ENCODE measurements at places on chromosomes 5 and 9.

DNA sequence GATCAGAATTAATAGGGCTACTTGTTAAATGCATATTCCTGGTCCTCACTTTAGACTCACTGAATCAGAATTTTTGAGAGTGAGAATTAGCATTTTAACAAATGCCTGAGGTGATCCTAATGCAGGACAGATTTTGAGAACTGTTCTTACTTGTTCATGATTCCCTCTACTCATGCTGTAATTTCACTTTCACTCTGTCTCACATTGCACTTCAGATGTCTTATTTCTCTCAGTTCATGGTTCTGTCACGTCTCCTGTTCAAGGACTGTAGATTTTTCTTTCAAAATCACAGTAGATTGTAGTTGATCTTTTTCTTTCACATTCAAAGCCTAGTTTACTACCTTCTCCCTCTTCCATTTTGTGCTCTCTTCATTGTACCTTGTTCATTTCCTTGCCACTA, 54.3 kb downstream of the ADGRV1 start:
- DNase-seq, result no peak

GRCh38 chr5:159990506-159990905, 18.4 kb upstream of the TTC1 start:
- no peak for DNase-seq

- DNase-seq, result no peak
Observed at GRCh38 chr5:54748527-54748926, 231.0 kb downstream of the SNX18 start.

DNA sequence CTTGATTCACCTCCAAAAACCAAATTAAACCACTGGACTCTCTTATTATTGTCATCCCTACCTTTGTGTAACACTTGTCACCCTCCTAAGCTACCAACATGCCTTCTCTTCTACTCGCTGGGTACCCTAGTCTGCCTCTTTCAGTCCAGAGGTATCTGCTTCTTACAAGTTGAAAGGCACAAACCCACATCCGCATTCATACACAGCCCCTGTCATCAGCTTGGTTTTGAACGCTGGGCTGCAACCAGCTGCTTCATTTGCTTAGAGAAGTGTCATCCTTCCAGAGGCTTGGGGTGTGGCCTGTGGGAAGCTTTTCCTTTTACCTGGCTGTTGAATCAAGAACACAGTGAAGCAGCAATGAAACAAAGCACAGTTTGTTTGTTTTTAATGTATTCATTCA, 138.8 kb upstream of the WWC1 start:
- no peak for DNase-seq

DNA sequence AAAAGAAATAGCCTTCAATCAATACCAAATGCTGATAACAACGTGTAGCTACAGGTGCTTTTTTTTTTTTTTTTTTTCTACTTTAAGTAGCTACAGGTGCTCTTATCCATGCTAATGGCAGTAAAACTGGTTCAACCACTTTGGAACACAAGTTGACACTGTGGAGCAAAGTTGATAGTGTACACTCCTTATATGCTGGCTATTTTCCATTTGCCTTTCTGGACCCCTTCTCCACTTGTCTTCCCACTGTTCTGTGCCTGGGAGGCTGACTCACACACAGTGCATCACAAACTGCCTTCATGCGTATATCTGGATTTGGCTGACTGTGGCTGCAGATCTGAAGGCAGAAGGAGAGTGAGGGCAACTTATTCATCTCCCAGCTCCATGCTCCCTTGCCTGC, 247.9 kb downstream of the MSX2 start:
- no peak for DNase-seq

DNA sequence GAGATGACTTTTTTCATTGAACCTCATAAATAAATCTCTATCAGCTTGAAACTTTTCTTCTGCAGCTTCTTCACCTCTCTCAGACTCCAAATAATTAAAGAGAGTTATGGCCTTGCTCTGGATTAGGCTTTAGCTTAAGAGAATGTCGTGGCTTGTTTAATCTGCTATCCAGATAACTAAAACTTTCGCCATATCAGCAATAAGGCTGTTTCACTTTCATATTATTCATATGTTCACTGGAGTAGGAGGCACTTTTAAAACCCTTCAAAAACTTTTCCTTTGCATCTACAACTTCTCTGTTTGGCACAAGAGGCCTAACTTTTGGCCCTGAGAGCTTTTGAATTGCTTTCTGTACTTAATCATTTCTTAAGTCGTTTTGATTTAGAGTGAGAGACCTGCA, 386.9 kb upstream of the FAM174A start:
- DNase-seq, result no peak

DNA sequence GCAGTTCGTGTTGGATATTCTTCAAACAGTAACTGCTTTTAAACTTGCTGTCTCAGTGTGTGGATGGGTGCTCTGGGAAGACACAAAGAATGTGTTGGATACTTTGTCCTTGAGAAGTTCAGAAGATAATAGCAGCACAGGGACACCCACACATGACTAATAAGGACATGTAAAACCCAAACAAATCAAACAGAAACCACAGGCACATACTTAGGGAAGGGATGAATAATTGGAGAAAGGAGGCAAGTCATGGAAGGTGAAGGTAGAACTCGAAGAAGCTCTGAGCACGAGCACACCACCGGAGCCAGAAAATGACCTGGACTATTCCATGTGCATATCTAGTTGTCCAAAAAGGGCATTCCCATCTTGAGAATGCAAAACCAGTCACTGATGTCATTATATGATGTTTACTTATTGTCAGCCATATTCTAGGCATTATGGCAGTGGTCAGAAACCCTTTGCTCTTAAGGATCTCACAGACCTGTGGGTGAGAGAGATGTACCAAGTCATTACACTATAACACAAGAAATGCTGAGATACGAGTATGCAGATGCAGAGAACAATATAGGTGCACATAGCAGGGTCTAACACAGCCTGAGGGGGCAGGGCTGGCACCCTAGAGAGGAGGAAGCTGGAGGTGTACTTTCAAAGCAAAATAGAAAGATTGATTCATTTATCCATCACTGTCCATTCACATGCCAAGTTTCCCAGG, 152.9 kb downstream of the PIK3R1 start:
- DNase-seq, result no peak

GRCh38 chr9:105295201-105295550, 50.7 kb downstream of the SLC44A1 start:
- no peak for DNase-seq

DNA sequence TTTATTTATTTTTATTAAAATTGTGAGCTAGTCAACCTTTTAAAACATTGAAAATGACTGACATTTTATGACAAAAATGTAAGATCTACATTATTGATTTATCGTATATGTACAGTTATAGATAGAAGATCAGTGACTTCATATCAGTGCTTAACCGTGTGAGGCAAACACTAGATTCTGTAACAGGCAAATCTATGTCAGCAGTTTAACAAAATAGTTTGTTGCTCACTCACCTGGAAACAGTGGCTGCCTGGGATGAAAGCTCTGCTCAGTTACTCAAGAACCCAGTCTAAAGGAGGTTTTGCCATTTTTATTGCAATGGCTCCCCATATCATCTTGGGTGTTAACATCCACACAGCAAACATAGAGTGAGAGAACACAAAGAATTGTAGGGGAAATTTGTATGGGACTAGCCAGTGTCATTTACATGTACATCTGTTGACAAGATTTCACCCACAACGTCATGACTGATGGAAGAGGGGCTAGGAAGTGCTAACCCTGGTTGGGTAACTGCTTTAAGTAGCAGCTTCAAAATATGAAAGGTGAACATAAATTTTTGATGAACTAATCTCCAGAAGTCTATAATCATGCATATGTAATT, 49.0 kb downstream of the SGCD start:
- no peak for DNase-seq

GRCh38 chr5:146562461-146562860, 46.5 kb upstream of the GPR151 start:
- DNase-seq, result no peak

- DNase-seq, result no peak
Observed at GRCh38 chr9:108865037-108865436, 3.0 kb downstream of the ACTL7A start.

- DNase-seq, result no peak
Observed at GRCh38 chr5:147822686-147823491, 8.6 kb downstream of the SPINK1 start.

DNA sequence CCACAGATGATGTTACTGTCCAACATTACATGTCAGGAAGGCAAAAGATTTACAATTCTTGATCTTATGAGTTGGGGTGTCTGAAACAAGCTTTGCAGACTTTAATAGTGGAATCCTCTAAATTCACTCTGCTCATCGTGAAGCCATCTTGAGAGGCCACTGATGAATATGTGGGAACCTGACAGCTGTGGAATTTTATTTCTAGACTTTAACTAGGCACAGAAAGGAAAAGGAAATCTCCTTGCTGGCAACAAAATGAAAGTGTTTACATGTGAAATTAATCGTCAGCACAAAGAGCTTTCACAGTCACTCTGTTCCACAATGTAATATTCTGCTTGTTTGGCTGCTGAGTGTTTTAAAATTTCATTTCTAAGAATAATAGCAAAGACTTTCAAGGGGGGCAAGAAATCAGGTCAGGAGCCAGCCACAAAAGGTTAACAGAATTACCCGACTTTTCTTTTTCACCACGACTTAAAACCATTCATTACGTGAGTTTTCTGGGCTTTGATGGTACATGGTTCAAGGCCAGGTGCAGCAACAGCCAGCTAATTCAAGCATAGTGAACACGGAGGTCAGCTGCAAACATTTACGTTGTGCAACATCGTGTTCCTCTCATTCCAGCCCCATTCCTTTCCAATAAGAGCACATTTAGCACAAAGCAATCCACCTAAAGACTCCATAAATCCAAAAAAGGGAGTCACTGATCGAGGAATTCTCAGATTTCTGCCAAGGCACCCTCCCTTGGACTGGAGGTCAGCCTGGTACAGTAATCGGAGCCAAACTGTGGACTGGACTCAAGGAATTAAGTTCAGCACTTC, 14.6 kb downstream of the NREP start:
- no peak for DNase-seq

- no peak for DNase-seq
Observed at GRCh38 chr5:107943923-107944322, 273.2 kb upstream of the EFNA5 start.

- DNase-seq, result no peak
Observed at GRCh38 chr5:89204756-89205155, 321.8 kb upstream of the MEF2C start.

GRCh38 chr9:899440-900184, 58.1 kb downstream of the DMRT1 start:
- no peak for DNase-seq

DNA sequence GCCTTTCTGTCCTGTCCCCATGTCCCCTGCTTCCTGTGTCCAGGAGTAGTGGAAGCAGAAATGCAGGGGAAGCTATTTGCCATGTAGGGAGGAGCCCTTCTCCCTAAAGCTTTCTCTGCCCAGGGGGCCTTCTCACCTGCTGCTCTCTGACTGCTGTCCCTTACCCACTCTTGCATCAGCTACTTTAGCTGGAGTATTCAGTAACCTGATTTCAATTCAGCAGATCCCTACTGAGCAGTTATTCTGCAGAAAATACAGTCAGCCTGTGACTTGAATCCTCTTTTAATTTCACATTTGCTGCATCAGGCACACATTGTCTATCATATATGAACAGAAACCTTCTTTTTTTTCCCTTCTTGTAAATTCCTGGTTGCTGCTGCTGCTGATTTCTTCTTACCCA, 90.4 kb downstream of the MVB12B start:
- DNase-seq, result no peak

- DNase-seq, result no peak
Observed at GRCh38 chr5:44565902-44566301, 176.7 kb upstream of the FGF10 start.

GRCh38 chr5:56692359-56693219, 122.8 kb upstream of the MAP3K1 start:
- DNase-seq, result no peak

DNA sequence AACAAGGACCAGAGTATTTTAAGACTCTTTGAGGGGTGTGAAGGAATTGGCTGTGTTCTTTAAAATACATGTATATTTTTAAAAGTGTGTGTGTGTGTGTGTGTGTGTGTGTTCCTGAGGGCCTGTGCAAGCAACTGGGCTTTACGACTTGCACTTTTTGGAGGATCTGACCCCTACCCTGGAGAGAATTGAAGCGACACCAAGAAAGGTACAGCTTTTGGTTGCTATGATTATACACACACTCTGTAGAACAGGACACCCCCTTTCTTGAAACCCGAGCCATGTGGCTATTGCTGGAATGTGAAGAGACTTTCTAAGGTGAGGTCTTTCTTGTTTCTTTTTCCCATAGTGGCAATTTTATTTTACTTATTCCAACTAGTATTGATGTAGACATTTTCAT, 988 bp downstream of the SHISAL2B start:
- no peak for DNase-seq

- no peak for DNase-seq
Observed at GRCh38 chr5:11873587-11873986, 30.7 kb downstream of the CTNND2 start.

DNA sequence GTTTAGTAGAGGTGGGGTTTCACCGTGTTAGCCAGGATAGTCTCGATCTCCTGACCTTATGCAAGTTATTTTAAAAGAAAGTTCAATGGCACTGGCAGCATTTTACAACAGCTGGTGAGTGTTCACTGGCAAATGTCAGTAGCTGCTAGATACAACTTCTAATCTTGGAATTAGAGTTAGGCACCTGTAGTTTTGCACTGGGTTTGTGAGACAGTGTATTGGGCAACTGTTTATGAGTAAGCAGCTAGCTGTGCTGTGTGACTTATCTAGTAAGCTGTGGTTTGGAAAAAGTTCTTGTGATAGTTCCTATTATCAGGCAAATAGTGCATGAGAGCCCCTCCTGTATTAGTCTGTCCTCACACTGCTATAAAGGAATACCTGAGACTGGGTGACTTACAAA, 61.5 kb downstream of the UBE2QL1 start:
- no peak for DNase-seq

DNA sequence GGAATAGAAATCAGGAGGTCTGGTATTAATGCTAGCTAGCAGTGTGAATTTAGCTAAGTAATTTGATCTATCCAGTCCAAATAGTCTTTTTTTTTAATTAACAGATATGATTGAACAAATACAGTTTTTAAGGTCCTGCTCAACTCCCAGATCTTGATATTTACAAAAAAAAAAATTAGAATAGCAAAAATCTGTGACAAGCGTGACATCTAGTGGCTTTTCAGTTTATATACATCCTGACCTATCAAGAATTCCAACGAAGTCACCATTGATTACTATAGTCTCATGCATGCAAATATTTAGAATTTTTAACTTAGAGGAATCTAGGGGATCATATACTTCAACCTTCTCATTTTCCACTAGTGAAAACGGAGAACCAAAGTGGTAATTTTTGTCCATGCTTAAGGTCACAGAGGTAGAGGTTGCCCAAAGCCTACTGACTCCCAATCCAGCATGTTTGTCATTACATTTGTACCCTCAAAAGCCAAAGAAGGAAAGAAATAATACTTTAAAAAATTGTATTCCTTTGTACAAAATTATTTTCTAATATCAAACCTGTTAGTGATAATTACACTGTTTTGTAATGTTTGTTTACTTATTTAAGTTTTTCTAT, 17.6 kb upstream of the TARS1 start:
- no peak for DNase-seq

GRCh38 chr5:33118761-33119415, 321.9 kb upstream of the TARS1 start:
- DNase-seq, result no peak

Measured in activated naive CD4-positive, alpha-beta T cell (primary cell).